ENCODE measurements at places on chromosomes 12 and 14.

- no peak overlapping the region for H3K27ac ChIP-seq
- no peaks in the 10 kb centered on the region for H3K4me1 ChIP-seq
- H3K27me3 ChIP-seq, result peaks cover 24% of the 10 kb centered on the region
- no peak overlapping the region for H3K4me3 ChIP-seq
- H3K36me3 ChIP-seq, result no peaks in the 10 kb centered on the region
Measured at GRCh38 chr12:57989838-57990237, 48.5 kb downstream of the ATP23 start.

- H3K4me1 ChIP-seq, result no peaks in the 10 kb centered on the region
- no peak overlapping the region for H3K27ac ChIP-seq
- H3K36me3 ChIP-seq, result no peaks in the 10 kb centered on the region
- H3K27me3 ChIP-seq, result no peaks in the 10 kb centered on the region
- H3K4me3 ChIP-seq, result no peak overlapping the region
- DNase-seq, result no peak
Measured at GRCh38 chr14:104328607-104329006, 190.2 kb downstream of the KIF26A start.

GRCh38 chr14:55802986-55803872 is 223.2 kb downstream of the KTN1 start:
- no peaks in the 10 kb centered on the region for H3K27me3 ChIP-seq
- DNase-seq, result no peak
- no peak overlapping the region for H3K4me3 ChIP-seq
- peaks cover 53% of the 10 kb centered on the region for H3K4me1 ChIP-seq

- H3K4me3 ChIP-seq, result no peak overlapping the region
- H3K27me3 ChIP-seq, result no peaks in the 10 kb centered on the region
- no peak for DNase-seq
- no peak overlapping the region for H3K27ac ChIP-seq
Measured at GRCh38 chr14:29352706-29353080, 575.0 kb downstream of the PRKD1 start.

- no peaks in the 10 kb centered on the region for H3K27me3 ChIP-seq
- H3K36me3 ChIP-seq, result no peaks in the 10 kb centered on the region
- DNase-seq, result no peak
Measured at GRCh38 chr14:104895786-104896661, 28.7 kb upstream of the PLD4 start.

- no peak overlapping the region for H3K4me3 ChIP-seq
- no peaks in the 10 kb centered on the region for H3K36me3 ChIP-seq
- no peaks in the 10 kb centered on the region for H3K4me1 ChIP-seq
- no peak overlapping the region for H3K27ac ChIP-seq
Measured at GRCh38 chr12:129911428-129912049, 7.7 kb upstream of the TMEM132D start.

DNA sequence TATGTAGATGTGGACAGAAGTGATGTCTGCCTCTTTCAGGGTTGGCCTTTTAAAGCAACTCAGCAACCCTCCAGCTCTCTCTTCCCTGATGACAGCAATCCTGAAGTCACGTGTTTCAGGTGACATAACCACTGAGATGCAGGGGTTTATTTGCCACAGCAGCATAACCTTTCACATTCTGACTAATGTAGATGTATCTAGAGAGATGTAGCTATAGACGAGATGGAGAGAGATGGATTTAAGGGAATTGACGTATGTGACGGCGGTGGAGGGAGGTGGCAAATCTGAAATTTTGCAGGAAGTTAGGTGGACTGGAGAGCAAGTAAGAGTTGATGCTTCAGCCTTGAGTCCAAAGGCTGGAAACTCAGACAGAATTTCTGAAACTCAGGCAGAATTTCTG is 126.0 kb downstream of the ZFP36L1 start:
- no peak for DNase-seq
- no peak overlapping the region for H3K4me3 ChIP-seq
- H3K27ac ChIP-seq, result peak overlapping the region; percentile 71

GRCh38 chr12:66776974-66777373 is 98.1 kb upstream of the GRIP1 start:
- no peaks in the 10 kb centered on the region for H3K27me3 ChIP-seq
- peaks cover 15% of the 10 kb centered on the region for H3K4me1 ChIP-seq
- H3K4me3 ChIP-seq, result peak overlapping the region; percentile 14
- H3K27ac ChIP-seq, result peak overlapping the region; percentile 84

DNA sequence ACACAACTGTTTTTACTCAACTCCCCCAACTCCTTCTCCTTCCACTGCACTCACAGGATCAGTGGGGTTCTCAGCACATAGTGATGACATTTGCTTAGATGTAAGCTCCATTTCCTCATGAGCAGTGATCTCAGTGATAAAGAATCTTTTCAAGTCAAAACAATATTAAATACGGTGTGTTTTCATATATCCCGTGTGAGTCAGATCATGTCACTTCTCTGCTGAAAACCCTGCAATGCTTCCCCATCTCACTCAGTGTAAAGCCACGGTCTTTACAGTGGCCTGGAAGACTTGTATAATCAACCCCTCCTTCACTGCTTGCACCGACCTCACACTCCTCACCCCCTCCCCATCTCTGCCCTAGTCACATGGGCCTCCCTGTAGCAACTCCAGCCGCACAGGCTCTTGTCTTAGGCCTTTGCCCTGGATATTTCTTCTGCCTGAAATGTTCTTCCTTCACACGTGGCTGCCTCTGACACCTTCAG is 149.7 kb upstream of the ARHGAP5 start:
- H3K27ac ChIP-seq, result no peak overlapping the region
- no peaks in the 10 kb centered on the region for H3K36me3 ChIP-seq
- H3K4me1 ChIP-seq, result no peaks in the 10 kb centered on the region
- no peaks in the 10 kb centered on the region for H3K27me3 ChIP-seq
- no peak for DNase-seq

- no peak overlapping the region for H3K27ac ChIP-seq
- H3K36me3 ChIP-seq, result no peaks in the 10 kb centered on the region
- no peak for DNase-seq
- peaks cover 11% of the 10 kb centered on the region for H3K4me1 ChIP-seq
- no peak overlapping the region for H3K4me3 ChIP-seq
- peaks cover 34% of the 10 kb centered on the region for H3K27me3 ChIP-seq
Measured at GRCh38 chr14:74579447-74580274, 32.4 kb downstream of the LTBP2 start.

DNA sequence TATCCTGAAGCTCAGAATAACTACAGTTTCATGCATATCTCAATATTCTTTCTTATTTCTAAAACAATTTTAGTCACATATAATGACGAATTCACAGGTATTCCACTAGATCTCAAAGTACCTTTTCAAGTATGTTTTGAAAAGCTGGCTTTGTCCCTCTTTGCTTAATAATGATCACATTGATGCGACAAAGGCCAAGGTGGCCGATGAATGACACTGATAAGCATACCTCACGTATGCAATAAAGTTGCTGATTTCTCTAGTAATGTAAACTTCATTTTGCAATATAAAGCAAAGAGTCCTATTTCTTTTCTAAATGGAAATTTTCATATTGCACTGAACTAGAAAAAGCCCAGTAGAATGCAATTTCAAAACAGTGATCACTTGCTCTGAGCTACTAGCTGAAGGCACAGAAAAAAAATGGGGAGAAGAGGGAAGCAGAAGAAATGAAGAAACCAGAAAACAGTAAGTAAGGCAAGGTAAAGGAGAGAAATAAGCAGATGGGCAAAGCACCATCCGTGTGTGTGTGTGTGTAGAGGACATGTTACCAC is 29.3 kb downstream of the FGD6 start:
- no peak overlapping the region for H3K4me3 ChIP-seq
- H3K4me1 ChIP-seq, result no peaks in the 10 kb centered on the region
- H3K27ac ChIP-seq, result no peak overlapping the region
- H3K27me3 ChIP-seq, result no peaks in the 10 kb centered on the region

- no peaks in the 10 kb centered on the region for H3K27me3 ChIP-seq
- no peaks in the 10 kb centered on the region for H3K4me1 ChIP-seq
- H3K36me3 ChIP-seq, result no peaks in the 10 kb centered on the region
- H3K4me3 ChIP-seq, result no peak overlapping the region
Measured at GRCh38 chr12:61821381-61821780, 438.8 kb upstream of the USP15 start.

DNA sequence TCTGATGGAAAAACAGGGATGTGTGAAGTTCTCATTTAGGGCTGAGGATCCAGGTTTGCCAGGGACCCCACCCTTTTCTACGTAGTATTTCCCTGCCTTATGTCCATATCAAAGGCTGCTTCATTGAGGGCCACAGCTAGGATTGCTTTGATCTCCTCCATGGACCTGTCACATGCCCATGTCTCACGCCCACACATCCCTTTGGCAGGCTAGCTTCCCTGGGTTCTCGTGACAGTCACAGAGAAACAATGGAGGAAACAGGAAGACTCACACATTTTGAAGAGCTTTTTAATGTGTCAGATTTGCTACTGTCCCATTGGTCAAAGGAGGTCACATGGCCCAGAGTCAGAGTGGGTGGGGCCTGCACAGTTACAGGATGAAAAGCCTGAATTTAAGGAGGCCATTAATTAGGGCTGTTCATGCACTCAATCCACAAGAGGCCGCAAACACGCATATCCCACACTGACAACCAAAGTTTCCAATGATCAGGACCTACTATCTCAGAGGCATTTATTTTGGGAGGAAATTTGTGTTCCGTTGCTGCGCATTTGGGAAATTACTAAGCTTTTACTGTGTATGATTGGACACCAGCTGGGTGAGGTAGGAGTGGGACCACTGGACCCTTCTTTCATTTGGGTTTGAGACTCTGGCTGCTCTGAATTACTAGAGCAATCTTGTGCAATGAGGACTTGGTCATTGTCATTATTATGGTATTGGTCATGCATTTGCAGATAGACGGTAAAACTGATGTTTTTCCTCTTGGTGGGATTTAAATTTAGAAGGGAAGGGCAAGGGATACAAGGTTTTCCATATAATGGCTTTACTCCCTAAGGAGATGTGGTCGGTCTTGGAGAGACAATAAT is 266.2 kb downstream of the KTN1 start:
- no peak overlapping the region for H3K4me3 ChIP-seq
- peaks cover 11% of the 10 kb centered on the region for H3K27me3 ChIP-seq

DNA sequence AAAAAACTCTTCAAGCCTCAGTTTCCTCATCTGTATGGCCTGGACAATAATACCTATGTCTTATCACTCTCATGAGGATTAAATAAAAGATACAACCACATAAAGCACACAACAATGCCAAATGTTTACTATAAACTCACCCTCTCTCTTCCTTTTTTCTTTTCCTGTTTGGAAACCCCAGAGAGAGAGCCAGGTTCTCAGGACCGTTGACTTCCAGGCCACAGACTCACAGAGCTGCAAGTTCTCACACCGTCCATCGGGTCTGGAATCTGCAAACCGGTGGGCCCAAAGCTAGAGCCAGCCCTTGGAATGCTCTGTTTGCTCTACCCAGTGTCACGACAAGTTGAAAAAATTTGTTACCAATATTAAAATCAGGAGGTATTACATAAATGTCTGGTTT is 4.6 kb upstream of the CD4 start:
- H3K4me1 ChIP-seq, result peaks cover 7% of the 10 kb centered on the region
- DNase-seq, result no peak

GRCh38 chr14:32169191-32169590 is 32.7 kb upstream of the RNU6-7 start:
- H3K4me3 ChIP-seq, result no peak overlapping the region
- H3K27me3 ChIP-seq, result no peaks in the 10 kb centered on the region
- no peaks in the 10 kb centered on the region for H3K36me3 ChIP-seq
- H3K27ac ChIP-seq, result no peak overlapping the region
- H3K4me1 ChIP-seq, result no peaks in the 10 kb centered on the region

GRCh38 chr12:130925666-130926015 is 28.1 kb upstream of the ADGRD1 start:
- H3K4me1 ChIP-seq, result no peaks in the 10 kb centered on the region
- peaks cover 1% of the 10 kb centered on the region for H3K36me3 ChIP-seq
- H3K27me3 ChIP-seq, result peaks cover 73% of the 10 kb centered on the region
- DNase-seq, result no peak

DNA sequence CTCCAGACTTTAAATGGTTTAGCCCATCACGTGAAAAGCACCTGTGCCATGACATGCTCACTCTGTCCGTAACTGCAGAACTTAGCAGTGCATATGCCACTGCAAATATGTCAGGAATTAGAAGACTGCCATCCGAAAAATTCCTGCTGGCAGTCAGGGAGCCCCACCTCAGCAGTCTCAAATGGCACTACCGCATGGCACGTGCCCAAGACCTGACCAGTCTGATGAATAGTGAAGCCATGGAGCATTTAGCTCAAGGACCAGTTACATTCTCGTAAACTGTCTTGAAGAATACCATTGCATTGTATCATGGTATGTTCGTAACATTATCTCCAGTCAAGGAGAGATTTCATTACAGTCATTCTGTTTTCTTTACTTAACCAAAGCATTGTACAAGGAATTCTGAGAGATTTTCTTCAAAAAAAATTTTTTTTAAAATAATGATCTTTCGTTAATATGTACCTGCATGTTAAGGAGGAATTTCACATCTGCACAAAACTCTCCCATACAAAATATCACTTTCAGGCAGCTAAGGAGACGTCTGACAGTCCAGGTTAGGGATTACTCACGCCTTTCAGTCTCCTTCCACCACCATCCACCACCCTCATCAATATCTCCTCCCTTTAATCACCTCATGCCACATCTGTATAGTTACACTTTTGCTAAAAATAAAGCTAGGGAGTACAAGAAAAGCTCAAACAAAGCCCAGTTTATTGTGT is 138.5 kb downstream of the ANO2 start:
- peaks cover 26% of the 10 kb centered on the region for H3K27me3 ChIP-seq
- H3K36me3 ChIP-seq, result no peaks in the 10 kb centered on the region
- no peaks in the 10 kb centered on the region for H3K4me1 ChIP-seq
- H3K4me3 ChIP-seq, result no peak overlapping the region
- no peak for DNase-seq
- H3K27ac ChIP-seq, result no peak overlapping the region

- DNase-seq, result no peak
- H3K27ac ChIP-seq, result no peak overlapping the region
- H3K36me3 ChIP-seq, result no peaks in the 10 kb centered on the region
Measured at GRCh38 chr12:12210416-12210815, 56.4 kb downstream of the LRP6 start.

All from central memory CD8-positive, alpha-beta T cell (primary cell).